ENCODE measurements at places on chromosomes 1 and 21.

- DNase-seq: no peak
Measured at GRCh38 chr1:161162806-161163205, 3.4 kb upstream of the PPOX start.

DNA sequence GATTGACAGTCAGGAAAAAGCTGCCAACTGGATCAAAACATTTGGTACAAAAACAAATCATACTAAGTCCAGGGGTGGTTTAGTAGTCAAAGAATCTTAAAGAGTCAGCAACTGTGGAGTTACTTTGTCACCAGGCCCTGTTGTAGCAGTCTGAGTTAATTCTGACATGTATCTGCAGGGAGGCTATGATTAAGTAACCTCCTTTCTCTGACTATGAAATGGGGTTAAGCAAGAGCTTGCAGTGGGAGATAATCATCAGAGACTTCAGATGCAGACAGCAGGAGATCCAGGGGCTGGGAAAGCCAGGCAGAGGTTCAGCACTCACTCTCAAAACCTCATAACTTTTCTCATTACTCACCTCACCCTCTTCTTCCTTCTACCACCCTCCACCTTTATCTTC, 99.2 kb upstream of the BTG3 start:
- DNase-seq: no peak

- no peak for DNase-seq
Measured at GRCh38 chr1:155035936-155036335, 2.3 kb downstream of the DCST1 start.

GRCh38 chr1:48248356-48248755, 25.8 kb downstream of the SLC5A9 start:
- DNase-seq: no peak

- DNase-seq: no peak
Measured at GRCh38 chr1:177385760-177386698, 215.3 kb downstream of the BRINP2 start.

DNA sequence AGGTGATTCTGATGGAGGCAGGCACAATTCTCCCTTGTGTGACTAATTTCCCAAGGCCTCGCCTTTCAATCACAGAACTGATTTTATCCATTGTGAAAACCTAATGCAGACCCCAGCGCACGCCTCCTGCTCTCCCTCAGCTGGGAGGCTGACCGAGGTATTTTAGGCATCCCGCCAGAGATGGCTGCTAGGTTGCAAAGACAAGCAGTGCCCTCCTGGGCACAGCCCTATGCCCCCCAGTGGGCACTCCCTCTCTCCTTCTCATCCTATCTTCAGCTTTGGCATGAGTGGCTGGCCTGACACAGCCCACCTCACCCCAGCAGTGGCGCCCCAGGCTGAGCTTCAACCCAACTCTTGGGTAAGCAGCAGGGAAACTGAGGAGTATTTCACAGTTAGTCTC, 24.2 kb upstream of the ZNF648 start:
- DNase-seq: no peak

- DNase-seq: no peak
Measured at GRCh38 chr1:35884934-35885333, 1.9 kb downstream of the AGO1 start.

DNA sequence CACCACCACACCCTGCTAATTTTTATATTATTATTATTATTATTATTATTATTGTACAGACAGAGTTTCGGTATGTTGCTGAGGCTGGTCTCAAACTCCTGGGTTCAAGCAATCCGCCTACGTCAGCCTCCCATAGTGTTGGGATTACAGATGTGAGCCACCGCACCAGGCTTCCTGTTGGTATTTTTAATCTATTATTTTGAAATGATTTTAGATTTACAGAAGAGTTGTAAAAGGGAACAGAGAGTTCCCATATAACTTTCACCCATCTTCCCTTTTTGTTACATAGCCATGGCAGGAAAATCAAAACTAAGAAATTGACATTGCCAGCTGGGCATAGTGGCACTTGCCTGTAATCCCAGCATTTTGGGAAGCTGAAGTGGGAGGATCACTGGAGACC, 42.9 kb upstream of the CITED4 start:
- DNase-seq: no peak

Measured in GDM1 (cell line).